Dorsolateral prefrontal cortex (tissue), 122 donors: ENCODE measurements at places on chromosomes 16 and 17. TPM values are rescaled to one million over a fixed set of nuclear protein-coding genes. Genes with fewer than 3 reads are reported as not detected.

DNA sequence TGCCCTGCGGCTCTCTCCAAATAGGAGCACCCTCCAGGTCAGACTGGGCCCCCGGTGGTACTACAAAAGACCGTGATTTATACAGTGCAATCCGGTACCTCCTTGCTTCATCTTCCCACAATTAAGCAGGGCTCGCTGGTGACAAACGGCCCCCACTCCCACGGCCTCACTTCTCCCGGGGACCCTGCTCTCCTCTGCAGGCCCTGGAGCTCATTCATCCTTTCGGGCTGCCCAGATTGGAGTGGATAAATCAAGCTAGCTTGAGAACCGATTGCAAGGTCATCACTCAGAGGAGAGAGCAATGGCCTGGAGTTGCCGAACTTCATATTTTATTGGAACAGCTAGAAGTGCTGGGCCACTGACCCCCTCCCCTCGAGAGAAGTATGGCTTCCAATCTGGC is 193.5 kb upstream of the IRX6 start:
- no peak for DNase-seq

DNA sequence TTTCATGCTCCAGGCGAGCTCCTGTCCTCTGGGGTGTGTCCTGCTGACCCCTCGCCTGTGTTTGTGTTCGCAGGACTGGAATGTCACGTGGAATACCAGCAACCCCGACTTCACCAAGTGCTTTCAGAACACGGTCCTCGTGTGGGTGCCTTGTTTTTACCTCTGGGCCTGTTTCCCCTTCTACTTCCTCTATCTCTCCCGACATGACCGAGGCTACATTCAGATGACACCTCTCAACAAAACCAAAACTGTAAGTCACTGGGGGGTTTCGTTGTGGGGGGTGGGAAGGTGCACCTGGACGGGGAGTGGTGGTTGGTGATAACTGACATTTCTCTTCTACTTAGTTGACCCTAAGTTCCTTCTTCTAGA is 58.3 kb downstream of the ABCC1 start:
- DNase-seq: no peak

DNA sequence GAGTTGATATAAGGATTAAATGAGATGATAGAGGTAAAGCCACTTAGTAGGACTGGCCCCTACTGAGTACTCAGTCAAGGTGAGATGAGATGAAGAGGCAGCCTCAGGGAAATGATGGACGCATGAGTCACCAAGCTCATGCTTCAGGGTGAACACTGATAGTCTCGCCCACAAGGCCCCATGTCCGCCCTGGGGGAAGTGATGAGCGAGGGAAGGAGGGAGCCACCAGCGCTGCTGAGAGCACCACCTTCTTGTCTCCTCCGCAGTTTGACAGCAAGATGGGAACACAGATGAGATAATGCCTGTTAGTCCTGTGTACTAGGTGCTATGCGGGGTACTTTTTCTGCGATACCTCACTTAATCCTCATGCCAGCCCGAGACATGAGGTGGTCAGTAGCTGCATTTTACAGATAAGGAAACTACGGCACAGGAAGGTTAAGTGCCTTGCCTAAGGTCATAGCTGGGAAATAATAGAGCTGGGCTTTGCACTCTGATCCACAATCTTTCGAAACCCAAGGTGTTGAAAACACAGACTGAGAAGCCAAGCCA is 383.0 kb downstream of the CPPED1 start:
- DNase-seq: no peak

DNA sequence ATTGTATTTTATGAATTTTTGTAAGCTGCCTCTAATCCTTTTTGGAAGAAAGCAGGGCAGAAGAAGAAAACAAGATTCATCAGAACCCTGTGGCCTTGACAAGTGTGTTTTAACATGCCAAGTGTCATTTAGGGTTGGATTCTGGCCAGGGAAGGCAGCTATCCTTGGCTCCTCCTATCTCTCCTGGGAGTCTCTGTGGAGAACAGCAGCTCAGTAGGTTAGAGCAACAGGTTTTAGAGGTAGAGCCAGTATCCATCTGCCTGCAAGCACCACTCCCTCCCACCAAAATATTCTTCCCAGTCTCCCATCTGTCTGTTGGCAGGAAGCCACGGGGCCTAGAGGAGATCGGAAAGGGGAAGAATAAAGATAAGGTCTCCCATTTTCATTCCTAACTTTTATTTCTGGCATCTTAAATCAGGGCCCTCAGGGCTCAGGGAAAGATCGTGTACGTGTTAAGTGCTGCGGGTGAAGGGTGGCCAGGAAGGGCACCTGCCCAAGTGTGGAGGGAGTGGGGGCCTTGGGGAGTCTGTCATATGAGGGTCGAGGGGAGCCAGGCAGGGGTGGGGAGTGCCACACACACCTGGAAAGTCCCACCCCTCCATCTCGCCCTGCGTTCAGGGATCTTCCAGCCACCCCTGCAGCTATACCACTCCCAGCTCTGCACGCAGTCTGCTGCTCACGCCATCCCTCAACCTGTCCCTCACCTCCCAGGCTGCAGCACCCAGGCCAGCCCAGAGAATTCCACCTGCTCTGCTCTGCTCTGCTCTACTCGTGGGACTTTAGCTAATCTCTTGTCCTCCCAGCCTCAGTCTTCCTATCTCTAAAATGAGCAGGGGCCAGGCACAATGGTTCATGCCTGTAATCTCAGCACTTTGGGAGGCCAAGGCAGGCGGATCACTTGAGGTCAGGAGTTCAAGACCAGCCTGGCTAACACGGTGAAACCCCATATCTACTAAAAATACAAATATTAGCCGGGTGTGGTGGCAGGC is 17.1 kb upstream of the CPSF4L start:
- peak; percentile 87 for DNase-seq

GRCh38 chr16:20763461-20764232 is at the start of gene ACSM3:
Gene ACSM3, plus strand, starts transcription at chr16:20764014. Its CDS starts 6,021 bp downstream, at chr16:20770035.
- DNase-seq: no peak

- DNase-seq: no peak
Observed at GRCh38 chr16:2592786-2593185, 55.0 kb downstream of the PDPK1 start.

DNA sequence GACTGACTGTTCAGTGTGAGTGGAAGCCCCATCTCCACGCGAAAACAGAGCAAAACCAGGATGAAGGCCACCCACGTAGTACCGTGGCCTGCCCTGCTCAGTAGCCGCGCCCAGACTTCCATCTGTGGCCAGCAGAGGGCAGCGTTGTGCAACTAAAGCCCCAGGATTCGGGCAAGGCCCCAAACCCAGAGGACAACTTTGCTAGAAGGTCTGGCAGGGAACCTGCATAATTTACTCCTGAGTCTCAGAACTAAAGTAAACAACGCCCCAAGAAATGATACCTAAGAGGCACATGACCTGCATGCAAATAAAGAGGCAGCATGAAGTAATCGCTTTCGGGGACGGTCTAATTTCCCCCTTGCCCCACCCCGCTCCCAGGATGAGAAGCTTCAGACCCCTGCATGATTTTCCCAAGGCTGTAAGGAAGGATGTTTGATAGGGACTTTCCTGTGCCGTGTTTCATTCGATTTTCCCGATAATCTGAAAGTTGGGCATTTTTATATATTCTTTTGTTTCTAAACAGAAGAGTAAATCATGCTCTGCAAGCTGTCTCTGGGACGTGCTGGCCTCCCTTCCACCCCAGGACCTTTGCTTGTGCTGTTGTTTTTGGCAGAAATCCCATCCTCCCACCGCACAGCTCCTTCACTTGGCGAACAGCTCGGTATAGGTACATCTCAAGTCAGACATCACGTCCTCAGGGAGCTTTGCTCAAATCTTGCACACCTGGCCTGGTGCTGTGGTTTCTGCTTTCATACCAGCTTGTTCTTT is 18.6 kb downstream of the HSBP1 start:
- DNase-seq: peak; percentile 78

DNA sequence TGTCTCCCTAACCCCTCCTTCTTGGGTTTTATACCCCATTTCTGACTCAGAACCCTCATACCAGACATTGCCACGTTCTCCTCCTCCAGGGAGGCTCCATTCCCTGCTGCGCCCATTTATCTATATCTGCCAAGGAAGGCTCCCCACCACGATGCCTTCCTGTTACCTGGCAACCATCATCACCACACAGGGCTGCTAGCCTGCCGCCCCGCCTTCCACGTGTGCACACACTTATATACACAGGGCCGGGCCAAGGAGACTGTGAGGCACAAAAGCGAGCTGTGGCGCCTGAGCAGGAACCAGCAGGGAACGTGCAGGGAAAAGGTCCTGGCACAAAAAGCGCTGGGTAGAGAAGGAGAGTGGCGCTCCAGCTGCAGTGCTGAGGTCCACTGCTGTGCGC is 261.8 kb downstream of the CBLN1 start:
- DNase-seq: peak; percentile 50

- no peak for DNase-seq
Observed at GRCh38 chr16:81901484-81901883, 109.8 kb downstream of the SDR42E1 start.

GRCh38 chr17:78849026-78849425 is 8.4 kb upstream of the USP36 start:
- no peak for DNase-seq

GRCh38 chr16:49307176-49307575 is 25.5 kb upstream of the CBLN1 start:
- DNase-seq: no peak

DNA sequence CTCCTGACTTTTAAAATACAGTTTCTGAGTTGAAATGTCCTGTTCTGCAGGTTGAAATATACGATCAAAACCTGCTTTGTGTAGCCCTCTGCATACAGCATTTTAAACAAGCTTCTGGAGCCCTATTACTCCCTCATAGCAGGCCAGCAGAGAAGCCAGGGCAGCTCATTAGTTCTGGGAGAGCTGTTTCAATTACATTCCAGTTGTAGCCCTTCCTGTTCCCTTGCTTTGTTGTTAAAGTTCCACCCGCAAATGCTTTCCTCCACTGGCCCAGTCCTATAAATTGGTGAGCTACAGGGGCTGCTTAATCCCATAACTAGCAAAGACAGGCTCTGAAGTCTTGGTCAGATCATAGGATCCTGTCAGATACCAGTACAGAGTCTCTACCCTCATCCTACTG is 162.5 kb downstream of the SLC39A11 start:
- no peak for DNase-seq

Gene TEKT1
- total RNA-seq: 1.3 TPM

Gene C16orf92
- not detected for total RNA-seq

Gene MMP28
- total RNA-seq: 15.3 TPM

Gene STAC2
- total RNA-seq: 67.3 TPM

Gene GAST
- not detected for total RNA-seq

Gene KRTAP4-6
- not detected for total RNA-seq
